ENCODE measurements at places on chromosomes 11 and 22.

DNA sequence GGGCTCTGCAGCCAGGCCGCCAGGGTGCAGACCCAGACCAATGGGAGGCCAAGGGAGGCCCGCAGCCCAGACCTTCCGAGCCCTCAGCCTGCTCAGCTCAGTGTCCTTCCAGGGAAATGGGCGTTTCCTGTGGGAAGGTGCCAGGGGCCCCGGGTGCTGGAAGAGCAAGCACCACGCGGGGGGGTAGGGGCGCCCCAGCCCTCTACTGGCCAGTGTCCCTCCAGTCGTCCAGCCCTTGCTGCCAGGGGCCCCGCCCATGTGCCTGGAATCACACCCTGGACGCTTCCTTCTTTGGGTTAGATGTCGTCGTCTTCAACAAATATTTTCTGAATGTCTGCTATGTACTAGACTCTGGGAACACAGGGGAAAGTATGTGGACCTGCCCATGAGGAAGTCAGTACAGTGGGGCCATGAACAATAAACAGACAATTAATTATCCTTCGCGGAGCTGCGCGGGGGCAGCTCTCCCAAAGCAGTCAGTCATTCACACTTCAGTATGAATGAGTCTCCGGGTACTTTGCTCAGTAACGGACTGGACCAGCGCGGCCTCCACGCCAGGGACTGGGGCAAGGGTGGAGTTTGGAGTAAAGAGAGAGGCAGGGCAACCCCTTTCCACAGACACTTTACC, 60.2 kb downstream of the CDKN1C start:
- H3K4me1 ChIP-seq = peaks cover 35% of the 10 kb centered on the region
- H3K4me3 ChIP-seq = peak overlapping the region; percentile 41
- H3K27me3 ChIP-seq = no peaks in the 10 kb centered on the region
- H3K36me3 ChIP-seq = no peaks in the 10 kb centered on the region

DNA sequence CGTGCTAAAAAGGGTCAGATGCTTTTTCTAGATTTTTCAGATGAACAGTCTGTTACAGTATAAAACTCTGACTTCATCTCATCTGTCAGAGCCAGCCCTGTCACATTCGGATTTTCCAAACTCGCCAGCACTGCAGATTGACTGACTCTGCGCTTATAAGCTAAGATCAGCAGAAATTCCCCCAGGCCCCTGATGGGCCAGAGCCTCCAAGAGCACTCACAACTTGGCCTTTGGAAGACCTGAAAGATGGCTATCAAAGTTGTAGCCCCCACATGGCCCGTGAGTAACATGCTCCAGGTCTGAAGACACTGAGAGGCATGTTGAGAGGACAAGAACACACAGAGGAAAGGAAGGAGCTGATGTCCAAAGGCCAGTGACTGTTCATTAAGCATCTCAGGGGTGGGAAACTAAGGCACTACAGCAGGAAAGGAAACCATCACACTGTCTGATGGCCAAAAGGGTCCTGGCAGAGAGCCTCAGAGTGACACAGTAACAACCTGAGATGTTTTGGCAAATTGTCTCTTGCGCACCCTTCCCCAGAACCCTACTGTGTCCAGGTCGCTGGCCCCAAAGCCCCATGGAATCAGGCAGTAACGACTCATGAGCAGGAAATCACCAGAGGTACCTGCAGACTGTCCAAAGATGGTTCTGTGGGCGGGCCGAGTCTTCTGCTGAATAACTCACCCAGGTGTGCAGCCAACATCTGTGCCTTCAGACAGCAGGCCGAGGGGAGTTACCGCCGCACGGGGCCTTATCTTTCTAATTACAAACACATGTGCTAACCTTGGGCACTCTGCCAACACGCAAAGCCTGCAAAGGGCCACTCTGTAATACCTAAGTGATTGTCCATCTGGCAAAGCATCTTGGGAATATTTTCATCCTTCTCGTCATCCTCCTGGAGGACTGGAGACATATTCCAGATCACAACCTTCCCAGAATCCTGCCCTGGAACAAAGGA, 23.6 kb downstream of the HIRA start:
- H3K4me3 ChIP-seq = no peak overlapping the region
- H3K27ac ChIP-seq = no peak overlapping the region
- no peaks in the 10 kb centered on the region for H3K4me1 ChIP-seq
- DNase-seq = no peak
- H3K36me3 ChIP-seq = peaks cover 63% of the 10 kb centered on the region

DNA sequence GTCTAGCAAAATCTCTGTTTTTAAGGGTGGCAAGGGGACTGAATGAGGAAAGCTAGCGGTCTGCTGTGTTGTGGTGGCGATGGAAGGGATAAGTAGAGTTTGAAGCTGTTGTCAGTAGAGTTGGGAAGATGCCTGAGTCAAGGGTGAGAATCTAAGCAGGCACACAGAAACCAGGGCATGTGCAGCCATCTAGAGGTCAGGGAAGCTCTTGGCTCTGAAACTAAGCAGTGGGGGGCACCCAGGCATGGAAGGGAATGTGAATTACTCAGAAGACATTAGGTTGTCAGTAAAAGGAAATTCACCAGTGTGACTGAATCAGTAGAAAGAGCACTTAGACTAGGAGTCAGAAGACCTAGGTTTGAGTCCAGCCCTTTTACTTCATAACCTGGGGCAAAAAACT, 15.4 kb downstream of the BMAL1 start:
- no peaks in the 10 kb centered on the region for H3K27me3 ChIP-seq
- H3K4me1 ChIP-seq = peaks cover 52% of the 10 kb centered on the region
- no peak overlapping the region for H3K4me3 ChIP-seq
- H3K36me3 ChIP-seq = no peaks in the 10 kb centered on the region
- no peak overlapping the region for H3K27ac ChIP-seq

DNA sequence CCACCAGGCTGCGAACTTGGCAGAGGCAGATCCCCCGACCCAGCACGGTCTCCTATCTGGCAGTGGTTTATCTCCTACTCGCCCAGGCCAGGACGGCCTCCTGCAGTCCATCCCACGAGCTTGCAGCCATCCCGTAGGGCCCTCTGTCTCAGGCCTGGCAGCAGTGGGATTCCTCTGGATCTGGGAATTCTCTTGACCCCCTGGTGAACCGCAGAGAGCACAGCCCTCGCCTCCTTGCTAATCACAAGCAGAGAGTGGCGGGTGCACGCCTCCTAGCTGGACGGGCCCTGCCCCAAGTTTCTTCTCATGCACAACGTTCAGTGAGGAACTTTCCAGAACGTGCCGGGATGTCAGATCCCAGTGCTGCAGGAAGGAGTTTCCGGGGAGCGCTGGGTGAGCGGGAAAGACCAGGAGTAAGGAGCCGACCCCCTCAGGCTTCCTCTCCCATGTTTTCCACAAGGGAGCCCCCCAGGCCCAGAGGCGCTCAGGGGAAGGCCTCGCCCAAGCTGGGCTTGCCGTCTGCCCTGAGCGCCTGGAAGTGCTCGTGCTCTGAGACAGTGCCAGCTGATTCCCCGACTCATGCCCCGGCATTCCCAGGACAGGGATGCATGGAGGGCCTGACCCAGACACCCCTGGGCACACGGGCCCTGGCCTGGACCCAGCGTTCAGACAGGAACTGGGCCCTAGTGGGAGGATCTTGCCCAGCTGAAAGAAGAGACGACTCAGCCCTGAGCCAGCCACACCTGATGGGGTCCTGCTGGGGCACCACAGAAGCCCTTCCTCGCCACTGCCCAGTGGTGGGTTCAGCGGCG, 24.6 kb downstream of the IGF2 start:
- H3K4me1 ChIP-seq = peaks cover 3% of the 10 kb centered on the region
- H3K4me3 ChIP-seq = no peak overlapping the region
- DNase-seq = no peak

GRCh38 chr22:22773979-22774604, 113.5 kb upstream of the IGLL5 start:
- no peak overlapping the region for H3K27ac ChIP-seq
- H3K4me3 ChIP-seq = no peak overlapping the region
- no peak for DNase-seq
- no peaks in the 10 kb centered on the region for H3K4me1 ChIP-seq

DNA sequence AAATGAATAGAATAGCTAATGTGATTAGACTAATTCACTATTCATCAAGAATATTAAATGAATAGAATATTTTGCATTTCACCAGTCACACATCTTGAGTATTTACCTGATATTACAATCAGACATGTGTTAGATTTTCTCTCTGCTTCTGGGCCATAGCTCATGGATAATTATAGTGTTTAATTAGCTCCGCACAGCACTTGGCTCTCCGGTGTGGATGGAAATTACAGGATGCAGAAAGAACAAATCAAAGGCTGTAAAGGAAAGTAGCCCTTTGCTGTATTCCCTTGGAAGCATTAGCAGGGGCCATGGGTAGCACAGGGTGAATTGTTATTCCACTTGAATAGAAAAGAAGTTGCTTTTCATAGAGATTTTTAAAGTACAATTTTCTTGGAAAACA, 320.3 kb upstream of the SORL1-AS1 start:
- H3K27ac ChIP-seq = peak overlapping the region; percentile 65
- H3K36me3 ChIP-seq = no peaks in the 10 kb centered on the region
- no peak overlapping the region for H3K4me3 ChIP-seq
- no peaks in the 10 kb centered on the region for H3K4me1 ChIP-seq
- no peaks in the 10 kb centered on the region for H3K27me3 ChIP-seq

- no peak for DNase-seq
- H3K4me3 ChIP-seq = no peak overlapping the region
- H3K27me3 ChIP-seq = no peaks in the 10 kb centered on the region
Observed at GRCh38 chr11:26158251-26158650, 173.7 kb upstream of the ANO3 start.

DNA sequence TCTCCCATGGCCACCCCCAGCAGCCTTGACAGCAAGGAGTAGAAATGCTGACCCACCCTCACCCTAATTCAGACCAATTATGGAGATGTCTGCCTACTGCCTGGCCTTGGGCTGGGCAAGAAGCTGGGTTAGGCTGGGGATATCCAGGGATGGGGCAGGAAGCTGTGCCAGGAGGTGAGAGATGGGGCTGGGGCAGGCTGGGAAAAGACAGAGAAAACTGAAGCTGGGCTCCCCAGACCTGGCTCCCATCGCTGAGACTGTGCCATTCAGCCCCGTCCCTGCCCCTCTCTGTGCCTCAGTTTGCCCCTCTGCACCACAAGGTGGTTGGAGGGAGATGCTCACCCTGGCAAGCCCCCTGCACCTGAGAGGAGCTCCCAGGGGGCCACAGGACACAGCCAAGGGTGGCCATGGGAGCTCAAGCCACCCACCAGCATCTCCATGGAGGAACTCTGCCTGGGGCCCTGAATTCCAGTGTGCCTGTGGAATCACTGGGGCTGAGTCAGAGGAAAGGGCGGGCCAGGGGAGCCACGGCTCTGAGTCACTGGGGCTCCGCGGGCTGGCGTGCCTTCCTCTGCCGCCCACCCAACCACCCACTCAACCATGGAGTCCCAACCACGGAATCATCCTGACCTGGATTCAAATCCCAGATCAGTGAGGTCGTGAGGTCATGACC, 6.0 kb upstream of the CARD10 start:
- no peak overlapping the region for H3K4me3 ChIP-seq
- peak overlapping the region; percentile 28 for H3K27ac ChIP-seq
- no peaks in the 10 kb centered on the region for H3K36me3 ChIP-seq
- no peak for DNase-seq
- H3K4me1 ChIP-seq = peaks cover 11% of the 10 kb centered on the region

GRCh38 chr11:113730887-113731726, 25.0 kb upstream of the TMPRSS5 start:
- DNase-seq = no peak
- H3K27me3 ChIP-seq = no peaks in the 10 kb centered on the region
- H3K4me3 ChIP-seq = no peak overlapping the region
- H3K27ac ChIP-seq = no peak overlapping the region

- no peak for DNase-seq
- H3K27ac ChIP-seq = no peak overlapping the region
- no peak overlapping the region for H3K4me3 ChIP-seq
- H3K27me3 ChIP-seq = no peaks in the 10 kb centered on the region
- H3K4me1 ChIP-seq = peaks cover 24% of the 10 kb centered on the region
Observed at GRCh38 chr22:50730941-50731661, 6.9 kb upstream of the ACR start.

DNA sequence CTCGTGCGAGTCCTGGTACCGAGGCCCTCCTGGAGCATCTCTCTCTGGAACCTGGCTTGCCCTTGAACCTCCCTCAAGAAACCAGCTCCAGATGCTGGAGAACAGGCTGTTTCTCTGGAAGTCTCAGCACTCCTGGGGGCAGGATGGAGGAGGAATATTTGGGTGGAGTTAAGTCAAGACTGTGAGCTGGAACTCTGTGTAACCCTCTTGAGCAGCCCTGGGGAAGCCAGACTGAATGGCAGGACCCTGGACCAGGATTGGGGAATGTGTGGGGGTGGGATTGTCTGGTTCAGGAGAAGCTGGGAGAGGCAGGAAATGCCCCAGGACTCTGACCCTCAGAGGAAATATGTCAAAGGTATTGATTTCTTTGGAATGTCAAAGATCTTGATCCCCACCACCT, 7.7 kb downstream of the CREB3L1 start:
- H3K36me3 ChIP-seq = no peaks in the 10 kb centered on the region
- no peak overlapping the region for H3K4me3 ChIP-seq

DNA sequence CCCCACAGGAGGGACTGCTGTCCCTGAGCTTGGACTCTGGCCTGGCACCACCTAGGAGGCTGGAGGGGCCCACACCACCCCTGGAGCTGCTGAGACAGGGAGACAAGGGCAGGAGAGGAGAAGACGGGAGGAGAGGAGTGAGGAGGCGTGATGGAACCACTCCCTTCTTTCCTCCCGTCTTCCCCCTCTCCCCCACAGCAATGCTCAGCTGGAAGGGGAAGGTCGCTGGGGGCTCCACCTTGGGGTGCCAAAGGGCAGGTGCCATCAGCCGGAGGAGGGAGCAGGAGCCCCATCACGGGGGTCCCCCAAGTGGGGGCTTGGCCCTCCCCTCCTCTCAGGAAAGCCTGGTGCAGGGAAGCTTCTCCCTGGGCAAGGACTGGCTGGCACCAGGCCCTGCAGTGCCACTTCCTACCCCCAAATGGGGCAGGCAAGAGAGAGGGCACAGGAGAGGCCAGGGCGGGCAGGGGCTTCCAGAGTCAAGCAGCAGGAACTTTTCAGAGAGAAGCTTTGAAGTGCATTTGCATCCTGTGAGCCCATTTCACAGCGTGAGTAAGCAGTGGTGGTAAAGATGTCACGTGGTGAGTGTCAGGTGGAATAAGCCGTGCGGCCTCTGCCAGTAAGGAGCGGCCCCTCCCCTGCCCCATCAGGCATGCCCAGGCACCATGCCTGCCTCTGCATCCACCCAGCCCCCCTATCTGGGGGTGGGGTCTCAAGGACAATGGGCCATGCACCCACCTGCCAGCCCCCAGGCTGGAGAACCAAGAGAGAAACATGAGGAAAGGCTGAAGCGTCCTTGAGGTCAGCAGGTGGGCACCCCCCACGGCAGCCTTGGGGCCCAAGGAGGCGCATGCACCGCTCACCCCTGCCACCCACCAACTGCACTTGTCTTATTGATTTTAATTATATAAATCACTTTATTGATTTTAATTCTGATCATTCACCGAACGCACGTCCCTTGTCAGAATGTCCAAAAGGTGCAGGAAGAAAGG, 4.9 kb downstream of the IGF2 start:
- H3K4me3 ChIP-seq = no peak overlapping the region
- no peak overlapping the region for H3K27ac ChIP-seq
- H3K36me3 ChIP-seq = no peaks in the 10 kb centered on the region
- peaks cover 29% of the 10 kb centered on the region for H3K4me1 ChIP-seq

- H3K4me1 ChIP-seq = peaks cover 18% of the 10 kb centered on the region
- no peak overlapping the region for H3K4me3 ChIP-seq
- DNase-seq = no peak
- no peaks in the 10 kb centered on the region for H3K27me3 ChIP-seq
- H3K27ac ChIP-seq = no peak overlapping the region
Observed at GRCh38 chr22:24571266-24571665, 15.5 kb downstream of the SNRPD3 start.

GRCh38 chr22:48746789-48747425, 1080.8 kb downstream of the BRD1 start:
- H3K27me3 ChIP-seq = no peaks in the 10 kb centered on the region
- H3K4me1 ChIP-seq = no peaks in the 10 kb centered on the region
- peak; percentile 75 for DNase-seq

- no peaks in the 10 kb centered on the region for H3K27me3 ChIP-seq
- no peak within 1 kb of the TSS for H3K4me3 ChIP-seq
- peaks cover 45% of the 10 kb centered on the region for H3K36me3 ChIP-seq
- no peak for DNase-seq
Observed at GRCh38 chr11:47586098-47586855, at the start of gene FAM180B. TSS of gene FAM180B (plus strand) at chr11:47586678. CDS start at chr11:47586769, 91 bp downstream.

Data from esophagus muscularis mucosa (tissue), 4 donors.